ENCODE measurements at places on chromosomes 1 and 21.

- no peak for DNase-seq
Measured at GRCh38 chr1:184555665-184556641, 169.1 kb downstream of the C1orf21 start.

DNA sequence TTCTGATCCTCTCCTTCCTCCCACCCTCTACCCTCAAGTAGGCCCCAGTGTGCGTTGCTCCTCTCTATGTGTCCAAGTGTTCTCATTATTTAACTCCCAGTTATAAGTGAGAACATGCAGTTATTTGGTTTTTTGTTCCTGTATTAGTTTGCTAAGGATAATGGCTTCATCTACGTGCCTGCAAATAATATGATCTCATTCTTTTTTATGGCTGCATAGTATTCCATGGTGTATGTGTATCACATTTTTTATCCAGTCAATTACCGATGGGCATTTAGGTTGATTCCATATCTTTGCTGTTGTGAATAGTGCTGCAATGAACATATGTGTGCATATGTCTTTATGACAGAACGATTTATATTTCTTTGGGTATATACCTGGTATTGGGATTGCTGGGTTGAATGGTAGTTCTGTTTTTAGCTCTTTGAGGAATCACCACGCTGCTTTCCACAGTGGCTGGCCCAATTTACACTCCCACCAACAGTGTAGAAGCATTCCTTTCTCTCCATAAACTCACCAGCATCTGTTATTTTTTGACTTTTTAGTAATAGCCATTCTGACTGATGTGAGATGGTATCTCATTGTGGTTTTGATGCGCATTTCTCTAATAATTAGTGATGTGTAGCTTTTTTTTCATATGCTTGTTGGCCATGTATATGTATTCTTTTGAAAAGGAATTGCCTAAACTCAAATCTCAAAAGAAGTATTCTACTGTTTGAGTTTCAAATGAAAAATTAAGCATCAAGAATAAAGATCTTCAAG lies 116.9 kb downstream of the ETS2 start:
- DNase-seq, result no peak

GRCh38 chr1:93717640-93718039 lies 36.0 kb upstream of the BCAR3 start:
- DNase-seq, result no peak

DNA sequence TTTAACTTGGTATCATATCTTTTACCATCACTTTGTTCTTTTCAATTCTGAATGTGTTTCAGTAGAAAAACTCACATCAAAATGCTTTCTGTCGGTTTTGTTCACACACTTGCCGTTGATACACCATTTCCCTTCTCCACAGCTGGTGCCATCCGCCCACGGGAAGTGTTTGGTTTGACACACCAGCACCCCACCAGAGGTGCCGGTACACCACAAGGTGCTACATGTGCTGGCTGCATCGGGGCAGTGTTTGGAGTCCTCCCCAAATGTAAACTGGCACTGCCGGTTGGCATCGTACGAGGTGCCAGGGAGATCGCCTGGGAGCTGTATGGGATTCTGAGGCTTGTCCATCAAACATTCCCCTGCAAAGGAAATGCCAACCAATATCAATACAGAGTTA lies 5.0 kb downstream of the ADAMTS1 start:
- no peak for DNase-seq

DNA sequence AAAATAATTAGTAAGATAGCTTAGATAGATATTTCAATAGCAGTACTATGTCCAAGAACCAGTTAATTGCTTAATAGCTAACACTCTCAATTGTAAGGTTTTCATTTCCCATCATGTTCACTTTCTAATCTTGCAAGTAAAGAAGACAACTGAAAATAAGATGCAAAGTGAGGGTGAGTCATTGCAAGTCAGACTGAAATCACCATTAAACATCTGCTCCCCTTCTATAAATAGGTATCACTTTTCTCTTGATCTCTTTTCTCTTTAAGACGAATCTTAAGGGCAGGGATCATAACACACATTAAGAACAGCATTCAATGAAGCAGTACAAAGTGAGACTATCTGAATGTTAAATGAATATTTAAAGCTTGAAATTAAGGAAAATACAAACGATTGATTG lies 40.4 kb downstream of the UBR4 start:
- no peak for DNase-seq

- DNase-seq, result no peak
Measured at GRCh38 chr1:93813076-93813475, 65.9 kb downstream of the DNTTIP2 start.

GRCh38 chr1:227886993-227887696 lies 60.6 kb downstream of the WNT9A start:
- DNase-seq, result peak; percentile 1

- no peak for DNase-seq
Measured at GRCh38 chr21:28357743-28358142, 634.9 kb downstream of the LTN1 start.

DNA sequence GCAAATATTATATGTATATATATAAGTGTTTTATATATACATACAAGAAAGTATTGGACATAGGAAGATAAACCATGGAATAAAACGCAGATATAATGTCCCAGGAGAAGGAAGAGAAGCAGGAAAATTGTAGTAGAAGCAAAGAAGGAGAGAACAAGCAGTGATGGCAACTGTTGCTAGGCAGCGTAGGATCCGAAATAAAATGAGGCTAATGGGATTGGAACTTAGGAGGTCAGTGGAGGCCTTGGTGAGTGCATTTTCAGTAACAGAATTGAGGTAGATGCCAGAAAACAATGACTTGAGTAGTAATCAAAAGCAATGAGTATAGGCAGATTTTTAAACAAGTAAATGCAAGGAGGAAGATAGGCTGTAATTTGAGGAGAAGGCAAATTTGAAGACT lies 265.8 kb downstream of the LRRC7 start:
- DNase-seq, result no peak

- DNase-seq, result no peak
Measured at GRCh38 chr21:46211786-46212720, 16.5 kb downstream of the LSS start.

GRCh38 chr1:174850726-174851125 lies 149.0 kb upstream of the CACYBP start:
- DNase-seq, result no peak

GRCh38 chr1:113007706-113008364 lies 51.8 kb upstream of the SLC16A1 start:
- no peak for DNase-seq

DNA sequence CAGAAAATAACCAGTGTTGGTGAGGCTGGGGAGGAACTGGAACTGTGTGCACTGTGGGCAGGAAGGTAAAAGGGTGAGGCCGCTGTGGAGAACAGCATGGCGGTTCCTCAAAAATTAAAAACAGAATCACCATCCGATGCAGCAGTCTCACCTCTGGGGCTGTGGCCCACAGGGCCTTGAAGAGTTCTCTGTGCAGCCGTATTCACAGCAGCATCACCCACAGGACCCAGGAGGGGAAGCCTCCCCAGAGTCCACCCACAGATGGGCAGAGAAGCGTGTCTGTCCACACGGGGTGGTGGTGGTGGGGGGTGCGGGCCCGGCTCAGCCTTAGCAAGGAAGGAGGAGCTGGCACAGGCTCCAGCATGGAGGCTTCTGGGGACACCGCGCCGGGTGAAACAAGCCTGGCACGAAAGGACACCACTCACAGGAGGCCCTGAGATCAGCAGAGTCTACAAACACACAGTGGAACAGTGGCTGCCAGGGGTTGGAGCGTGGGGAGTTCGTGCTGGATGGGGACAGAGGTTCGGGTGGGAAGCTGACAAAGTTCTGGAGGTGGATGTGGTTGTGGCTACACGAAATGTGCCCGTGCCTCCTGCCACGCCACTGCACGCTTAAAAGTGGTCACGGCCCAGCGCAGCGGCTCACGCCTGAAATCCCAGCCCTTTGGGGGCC lies 11.5 kb downstream of the MORN1 start:
- DNase-seq, result no peak

GRCh38 chr21:30994932-30995331 lies 43.3 kb downstream of the KRTAP19-8 start:
- DNase-seq, result no peak

DNA sequence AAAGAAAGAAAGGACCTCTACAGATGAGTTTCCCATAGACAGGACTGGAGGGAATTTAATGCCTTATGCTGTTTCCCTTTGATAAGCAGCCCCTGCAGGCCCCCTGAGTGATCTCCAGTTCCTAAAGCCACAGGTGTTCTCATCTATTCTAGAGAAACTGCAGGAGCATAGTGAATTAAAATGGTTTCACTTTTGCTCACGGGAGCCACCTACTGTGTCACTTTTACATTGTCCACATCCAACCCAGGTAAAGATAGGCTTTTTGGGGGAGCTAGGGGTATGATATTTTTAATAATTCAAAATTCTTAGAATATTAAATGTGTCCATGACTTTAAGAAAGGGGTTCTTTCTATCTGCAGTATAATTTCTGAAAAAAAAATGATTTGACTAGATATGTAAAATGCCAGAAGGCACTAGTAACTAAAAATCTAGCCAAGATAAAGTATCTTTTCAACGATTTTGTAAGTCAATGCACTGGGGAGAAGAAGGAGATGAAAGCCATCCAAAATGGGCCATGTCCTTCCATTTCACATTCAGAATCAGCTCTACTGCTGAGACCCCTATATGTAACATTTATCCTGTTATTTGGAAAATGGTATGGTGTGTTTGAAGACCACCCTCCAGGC lies 267.3 kb upstream of the DUSP10 start:
- peak; percentile 37 for DNase-seq
